ENCODE measurements at places on chromosomes 12 and 14. TPM values are rescaled to one million over a fixed set of nuclear protein-coding genes. Genes with fewer than 3 reads are reported as not detected.
A peak's percentile ranks its signal among the peaks of the same experiment; 100 is the strongest.

FBXO21 gene
- 25.9 TPM for total RNA-seq

GRCh38 chr12:70427611-70428010, 61.5 kb downstream of the KCNMB4 start:
- DNase-seq = no peak

DNA sequence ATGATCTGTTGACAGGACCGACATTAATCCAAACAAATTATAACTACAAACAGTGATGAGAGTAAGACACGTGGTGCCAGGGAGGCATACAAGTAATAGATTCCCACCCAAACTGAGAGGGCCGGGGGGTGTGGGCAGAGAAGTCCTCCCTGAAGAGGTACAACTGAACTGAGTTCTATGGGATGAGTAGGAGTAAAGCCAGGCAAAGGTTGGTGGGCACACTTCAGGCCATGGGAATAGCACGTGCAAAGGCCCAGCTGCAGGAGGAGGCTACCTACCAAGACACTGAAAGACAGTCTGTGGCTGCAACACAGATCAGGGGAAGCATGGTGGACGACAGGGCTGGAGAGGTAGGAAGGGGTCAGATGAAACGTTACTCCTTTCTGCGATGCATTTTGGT, 22.0 kb upstream of the VWF start:
- no peak for DNase-seq

DNA sequence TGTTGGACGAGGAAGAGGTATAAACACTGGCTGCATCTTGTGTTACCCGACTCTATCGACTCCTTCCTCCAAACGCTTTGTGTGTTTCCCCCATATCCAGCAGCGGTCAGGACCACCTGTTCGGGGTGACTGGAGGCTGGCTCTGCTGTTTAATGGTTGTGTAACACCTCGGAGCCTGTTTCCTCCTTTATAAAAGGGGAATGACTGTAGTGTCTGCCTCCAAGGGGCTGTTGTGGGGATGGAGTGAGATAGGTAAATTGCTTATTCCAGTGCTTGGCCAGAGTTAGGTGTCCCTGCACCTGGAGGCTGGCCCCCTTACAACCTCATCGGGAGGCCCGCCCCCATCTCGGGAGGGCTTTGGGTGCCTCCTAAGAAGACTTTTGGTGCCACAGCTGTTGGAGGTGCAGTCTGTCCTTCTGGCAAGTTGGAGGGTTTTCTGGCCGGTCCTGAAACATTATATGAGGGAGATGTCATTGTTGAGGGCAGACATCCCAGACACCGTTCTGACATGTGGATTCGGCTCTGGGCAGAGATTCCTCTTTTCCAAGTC, 1.1 kb downstream of the MLXIP start:
- no peak for DNase-seq

TPI1 gene
- total RNA-seq = 1,035 TPM

GRCh38 chr12:123961585-123962345, 10.9 kb downstream of the CCDC92 start:
- no peak for DNase-seq

DNA sequence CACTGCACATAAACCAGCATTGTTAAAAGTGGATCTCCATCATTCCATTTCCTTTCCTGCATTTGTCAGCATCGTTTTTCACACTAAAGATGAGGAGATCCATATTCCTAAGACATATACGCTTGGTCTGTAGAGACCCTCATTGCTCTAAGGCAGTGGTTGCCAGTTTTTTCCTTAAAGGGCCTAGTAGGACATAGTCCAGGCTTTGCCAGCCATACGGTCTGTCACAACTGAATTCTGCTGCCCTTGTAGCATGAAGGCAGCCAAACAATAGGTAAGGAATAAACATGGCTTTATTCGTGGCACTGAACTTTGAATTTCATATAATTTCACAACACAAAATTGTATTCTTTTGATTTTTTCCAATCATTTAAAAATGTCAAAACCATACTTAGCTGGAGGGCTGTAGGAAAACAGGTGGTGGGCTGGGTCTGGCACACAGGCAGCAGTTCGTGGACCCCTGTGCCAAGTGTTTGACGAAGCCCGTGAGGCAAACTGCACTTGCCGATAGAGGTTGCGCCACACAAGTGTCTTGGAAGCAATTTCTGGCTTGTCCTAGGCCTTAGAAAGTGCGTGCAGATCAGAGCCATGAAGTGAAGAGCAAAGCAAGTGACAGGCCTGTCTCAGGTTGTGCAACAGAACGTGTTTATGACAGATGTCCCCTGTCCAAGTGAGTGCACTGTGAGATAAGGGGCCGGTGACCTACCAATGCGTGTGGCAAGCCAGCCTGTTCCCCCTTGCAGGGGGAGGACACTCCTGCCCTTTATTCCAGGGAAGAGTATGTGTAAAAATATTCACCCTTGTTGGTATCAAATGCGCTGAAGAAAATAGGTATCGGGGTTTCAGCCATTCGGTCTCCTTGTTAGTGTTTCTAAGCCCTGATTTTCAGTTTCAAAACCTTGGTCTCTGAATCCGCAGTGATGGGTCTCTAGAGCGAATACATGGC, 916 bp upstream of the CHPT1 start:
- peak; percentile 9 for DNase-seq

GRCh38 chr12:54047160-54047963, 6.3 kb upstream of the HOXC4 start:
- no peak for DNase-seq

RPL10L gene
- not detected for total RNA-seq
